ENCODE measurements at places on chromosomes 6 and 20.

DNA sequence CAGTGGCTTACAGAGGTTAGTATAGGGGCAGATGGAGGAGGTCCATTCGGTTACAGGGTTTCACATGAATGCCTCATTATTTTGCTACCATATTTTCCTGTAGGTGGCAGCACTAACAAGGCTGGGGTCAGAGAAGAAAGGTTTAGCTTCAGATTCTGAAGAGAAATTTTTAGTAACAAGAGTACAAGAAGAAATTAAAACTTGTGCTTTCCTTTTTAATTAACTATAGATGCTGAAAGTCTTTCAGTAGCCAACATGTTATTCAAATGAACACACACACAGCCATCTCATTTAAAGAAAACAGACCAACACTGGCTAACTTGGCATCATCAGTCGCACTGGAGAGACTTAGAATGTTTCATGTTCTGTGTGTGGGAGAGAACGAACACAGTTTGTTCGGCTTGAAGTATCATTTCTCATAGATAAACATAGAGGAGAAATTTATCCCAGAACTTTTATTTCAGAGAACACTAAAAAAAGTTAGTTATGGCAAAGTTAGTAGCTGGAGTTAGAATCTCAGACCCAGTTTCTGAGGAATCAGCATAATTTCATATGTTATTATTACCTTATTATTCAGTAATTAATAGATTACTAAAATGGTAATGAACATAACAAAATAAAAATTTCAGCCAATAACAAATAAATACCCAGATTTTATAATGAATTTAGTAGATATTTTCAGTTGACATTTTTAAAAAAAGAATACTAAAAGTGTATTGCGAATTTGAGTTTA is 314.0 kb upstream of the RSPO3 start:
- peak; percentile 50 for DNase-seq

- peak; percentile 39 for DNase-seq
Measured at GRCh38 chr6:55069132-55069781, 105.1 kb upstream of the HCRTR2 start.

DNA sequence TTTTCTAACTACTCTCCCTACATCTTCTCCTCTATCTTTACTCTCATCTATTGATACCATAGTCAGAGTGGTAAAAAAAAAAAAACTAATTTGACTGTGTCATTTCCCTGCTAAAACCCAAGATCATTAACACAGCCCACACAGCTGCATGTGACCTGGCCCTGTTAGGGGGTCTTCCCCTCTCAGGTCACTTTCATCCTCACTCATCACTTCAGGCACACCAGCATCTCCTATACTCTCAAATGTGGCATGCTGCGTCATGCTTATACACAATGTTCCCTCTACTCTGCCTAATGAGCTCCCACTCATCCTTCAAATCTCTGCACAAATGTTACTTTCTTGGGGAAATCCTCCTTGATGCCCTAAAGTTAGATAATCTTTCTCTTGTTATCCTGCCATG is 86.8 kb downstream of the CDK19 start:
- DNase-seq = no peak

- DNase-seq = peak; percentile 3
Measured at GRCh38 chr20:8798505-8798904, 270.4 kb upstream of the PLCB4 start.

Measured in NB4 (cell line).